ENCODE measurements at places on chromosomes 3 and 15.
A peak's percentile ranks its signal among the peaks of the same experiment; 100 is the strongest.

DNA sequence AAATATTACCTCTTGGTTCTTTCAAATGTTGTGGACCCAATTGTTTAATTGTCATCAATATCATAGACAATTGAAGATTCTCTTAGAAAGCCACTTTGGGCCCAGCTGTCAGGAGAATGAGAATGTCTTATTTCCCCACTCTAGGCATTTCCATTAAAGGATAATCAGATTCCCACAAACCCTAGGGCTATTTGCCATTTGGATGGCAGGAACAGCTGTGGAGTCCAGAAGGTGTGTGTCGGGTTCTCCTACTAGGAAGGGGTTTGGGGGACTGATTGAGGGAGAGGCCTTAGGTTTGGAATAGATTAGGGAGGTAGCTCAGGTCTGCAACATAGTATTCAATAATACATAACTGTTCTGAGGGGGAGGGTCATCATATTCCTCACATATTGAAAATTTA, 35.2 kb upstream of the PLSCR5 start:
- no peak for DNase-seq

GRCh38 chr3:195143221-195143620, 127.7 kb downstream of the XXYLT1 start:
- DNase-seq = no peak

DNA sequence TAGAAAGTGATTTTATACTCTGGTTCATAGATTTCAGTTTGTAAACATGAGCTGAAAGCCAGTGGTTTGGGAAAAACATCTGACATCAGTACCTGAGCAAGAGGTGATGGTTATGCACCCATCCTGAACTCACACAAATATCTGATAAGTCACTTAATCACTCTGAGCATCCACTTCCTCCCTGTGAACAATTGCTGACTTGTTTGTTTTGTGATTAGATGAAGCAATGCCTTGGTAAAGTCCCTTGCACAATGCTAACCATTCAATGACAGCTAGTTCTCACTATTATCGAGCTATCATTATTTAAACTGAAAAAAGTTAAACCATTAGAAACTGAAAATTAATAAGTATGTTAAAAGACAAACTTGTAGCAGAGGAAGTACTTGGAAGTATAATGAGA, 303.0 kb downstream of the PLOD2 start:
- no peak for DNase-seq

- no peak for DNase-seq
Measured at GRCh38 chr3:172087198-172087597, 47.8 kb downstream of the FNDC3B start.

DNA sequence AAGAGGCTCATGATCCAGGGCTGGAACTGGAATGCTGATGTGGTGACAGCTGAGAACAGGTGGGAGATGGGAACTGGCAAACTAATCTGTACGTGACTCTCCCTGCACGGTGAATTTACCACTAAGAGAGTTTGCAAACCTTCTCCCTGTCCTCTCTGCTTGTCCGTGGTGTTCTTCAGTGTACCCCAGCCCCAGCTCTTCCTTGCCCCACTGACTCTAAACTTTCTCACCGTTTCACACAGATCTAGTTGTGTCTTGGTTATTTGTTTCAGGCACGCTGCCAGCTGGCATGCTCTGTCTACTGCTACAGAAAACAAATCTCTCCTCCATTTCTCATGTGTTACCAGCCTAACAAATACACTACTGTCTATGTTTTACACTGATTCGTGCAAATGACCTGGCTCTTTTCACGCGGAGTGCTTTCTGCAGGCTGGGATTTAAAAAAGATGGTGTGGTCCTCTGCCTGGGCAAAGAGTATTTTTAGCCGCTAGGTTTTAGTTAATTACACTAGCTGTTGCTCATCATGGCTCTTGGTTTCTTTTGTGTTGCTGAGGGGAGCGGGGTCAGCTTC, 192.7 kb upstream of the LRIG1 start:
- peak; percentile 29 for DNase-seq

GRCh38 chr15:39682366-39682765, 100.3 kb downstream of the FSIP1 start:
- no peak for DNase-seq

GRCh38 chr15:76060118-76060989, 569 bp downstream of the TMEM266 start:
- DNase-seq = no peak

- DNase-seq = no peak
Measured at GRCh38 chr15:73936588-73937290, 10.5 kb downstream of the LOXL1 start.

DNA sequence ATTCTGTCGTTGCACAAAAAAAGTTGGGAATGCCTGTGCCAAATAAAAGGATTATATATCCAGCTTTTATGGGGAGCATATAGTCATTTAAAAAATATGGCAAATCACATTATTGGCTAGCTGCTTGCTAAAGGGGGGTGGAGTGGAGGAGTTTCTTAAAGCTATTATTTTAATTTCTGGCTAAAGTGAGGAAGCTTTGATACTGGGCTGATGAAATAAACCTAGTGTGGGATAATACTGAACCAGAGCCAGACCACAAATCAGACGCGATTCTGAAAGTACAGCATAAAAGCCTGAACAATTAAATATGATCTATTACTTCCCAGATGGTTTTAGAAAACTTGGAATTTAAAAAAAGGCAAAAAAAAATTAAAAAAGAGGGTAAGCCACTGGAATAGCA, 14.4 kb downstream of the POLR2M start:
- DNase-seq = peak; percentile 54

DNA sequence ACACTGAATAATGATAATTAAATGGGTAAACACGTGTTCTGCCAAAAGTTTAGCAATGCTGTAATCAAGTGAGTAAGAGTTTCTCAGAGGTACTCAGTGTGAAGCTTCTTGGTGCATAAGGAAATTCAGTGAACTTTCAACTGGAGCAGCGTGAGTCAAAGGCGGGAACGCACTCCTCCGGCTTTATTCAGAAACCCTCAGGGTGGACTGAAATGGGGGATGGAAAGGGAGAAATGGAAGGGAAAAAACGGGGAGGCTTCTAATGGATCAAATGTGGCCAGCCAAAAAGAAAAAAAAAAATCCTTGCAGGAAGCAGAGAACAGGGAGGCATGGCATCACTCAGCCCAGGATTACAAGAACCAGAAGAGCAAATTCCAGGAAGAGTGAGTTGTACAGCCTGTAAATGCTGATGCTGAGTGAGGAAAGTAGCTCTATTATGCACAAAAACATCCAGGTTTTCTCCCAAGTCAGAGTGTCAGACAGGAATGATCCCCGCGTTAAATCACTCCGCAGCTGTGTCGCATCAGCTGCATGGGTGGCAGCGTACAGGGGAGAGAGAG, 85.3 kb downstream of the ASB7 start:
- DNase-seq = peak; percentile 81

DNA sequence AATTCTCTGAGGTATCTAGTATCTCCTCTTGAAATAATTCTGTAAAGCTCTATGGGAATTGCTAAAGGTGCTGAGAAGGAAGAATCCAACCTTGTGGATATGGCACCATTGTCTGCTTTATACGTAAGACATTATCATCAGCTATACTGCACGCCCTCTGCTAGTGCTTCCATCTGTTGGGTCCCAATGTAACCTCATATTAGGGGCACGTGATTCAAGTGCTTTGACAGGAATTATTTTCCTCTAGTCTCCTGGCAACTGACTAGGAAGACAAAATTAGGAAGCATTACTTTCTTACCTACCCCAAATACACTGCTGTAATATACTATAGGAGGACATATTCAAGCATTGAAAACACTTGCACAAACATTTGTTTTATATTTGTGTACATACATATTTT, 24.0 kb downstream of the COPS2 start:
- no peak for DNase-seq

- no peak for DNase-seq
Measured at GRCh38 chr3:52848617-52849016, 13.8 kb upstream of the MUSTN1 start.

Data from uterus (tissue), 4 donors.